Left cardiac atrium (tissue), 4 donors: ENCODE measurements at places on chromosomes 3 and 15. TPM values are rescaled to one million over a fixed set of nuclear protein-coding genes. Genes with fewer than 3 reads are reported as not detected.

- DNase-seq = no peak
Observed at GRCh38 chr3:99909714-99910495, 92.2 kb downstream of the CMSS1 start.

Gene TARS3
- total RNA-seq = 19.9 TPM

- no peak for DNase-seq
Observed at GRCh38 chr15:78434134-78434533, 3.9 kb upstream of the IREB2 start.

Gene C2CD4A
- not detected for total RNA-seq

Gene RBPMS2
- total RNA-seq = 403 TPM

Gene IL17RC
- 34.6 TPM for total RNA-seq

DNA sequence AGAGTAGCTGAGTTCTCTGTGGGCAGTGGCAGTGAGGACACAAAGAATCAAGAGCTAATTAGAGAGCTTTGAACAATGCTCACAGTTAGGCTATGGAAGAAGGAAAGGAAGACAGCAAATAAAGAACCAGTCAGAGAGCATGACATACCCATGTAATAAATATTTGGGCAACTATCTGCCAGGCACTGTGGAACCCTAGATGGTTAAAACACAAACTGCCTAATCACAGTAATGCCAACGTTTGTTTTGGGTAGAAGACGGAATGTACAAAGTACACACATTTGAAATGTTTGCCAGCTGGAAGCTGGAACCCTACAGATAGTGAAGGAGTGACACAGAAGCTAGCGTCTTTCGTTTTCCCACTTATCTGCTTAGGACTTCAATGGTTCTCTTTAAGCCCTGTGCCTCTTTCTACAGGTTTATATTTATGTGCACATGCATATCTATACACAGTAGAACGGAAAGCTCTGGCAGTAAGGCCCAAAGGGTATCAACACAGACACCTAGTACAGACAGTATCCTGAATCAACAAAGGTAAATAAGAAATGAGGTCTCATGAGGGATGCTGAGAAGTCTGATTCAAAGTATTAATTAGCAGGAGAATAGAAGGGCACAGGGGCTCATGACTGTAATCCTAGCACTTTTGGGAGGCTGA, 44.6 kb downstream of the ANKRD28 start:
- DNase-seq = no peak

DNA sequence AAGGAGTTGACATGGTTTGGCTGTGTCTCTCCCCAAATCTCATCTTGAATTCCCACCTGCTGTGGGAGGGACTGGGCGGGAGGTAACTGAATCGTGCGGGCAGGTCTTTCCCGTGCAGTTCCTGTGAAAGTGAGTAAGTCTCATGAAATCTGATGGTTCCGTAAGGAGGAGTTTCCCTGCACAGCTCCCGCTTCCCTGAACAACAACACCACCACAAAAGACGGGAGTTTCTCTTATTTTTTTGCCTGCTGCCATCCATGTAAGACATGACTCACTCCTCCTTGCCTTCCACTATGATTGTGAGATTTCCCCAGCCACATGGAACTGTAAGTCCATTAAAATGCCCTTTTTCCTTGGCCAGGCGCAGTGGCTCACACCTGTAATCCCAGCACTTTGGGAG, 22.7 kb downstream of the XXYLT1 start:
- no peak for DNase-seq
